ENCODE measurements at places on chromosomes 1 and 21.

GRCh38 chr1:17723684-17724083 lies 31.4 kb upstream of the ACTL8 start:
- no peak for DNase-seq

GRCh38 chr1:223010582-223011504 lies 132.2 kb downstream of the TLR5 start:
- DNase-seq = no peak

DNA sequence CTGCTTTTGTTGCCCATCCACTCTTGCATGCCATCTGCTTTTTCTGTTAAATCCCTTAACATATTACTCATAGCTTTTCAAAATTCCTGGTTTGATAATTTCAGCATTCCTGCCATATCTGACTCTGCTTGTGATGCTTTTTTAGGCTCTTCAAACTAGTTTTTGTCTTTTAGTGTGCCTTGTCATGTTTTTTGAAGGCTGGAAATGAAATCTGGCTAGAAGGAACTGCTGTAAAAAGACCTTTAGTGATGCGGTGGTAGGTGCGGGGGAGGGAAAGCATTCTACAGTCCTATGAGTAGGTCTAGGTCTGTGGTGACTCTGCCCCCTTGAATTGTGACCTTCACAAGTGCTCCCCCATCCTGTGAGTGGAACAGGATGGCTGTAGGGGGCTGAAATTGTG lies 15.0 kb upstream of the S100B start:
- DNase-seq = no peak

GRCh38 chr1:232974971-232975370 lies 24.6 kb downstream of the NTPCR start:
- no peak for DNase-seq

GRCh38 chr1:44621841-44622286 lies 52.4 kb downstream of the TMEM53 start:
- DNase-seq = no peak

GRCh38 chr1:208326033-208326432 lies 81.8 kb upstream of the PLXNA2 start:
- DNase-seq = no peak

DNA sequence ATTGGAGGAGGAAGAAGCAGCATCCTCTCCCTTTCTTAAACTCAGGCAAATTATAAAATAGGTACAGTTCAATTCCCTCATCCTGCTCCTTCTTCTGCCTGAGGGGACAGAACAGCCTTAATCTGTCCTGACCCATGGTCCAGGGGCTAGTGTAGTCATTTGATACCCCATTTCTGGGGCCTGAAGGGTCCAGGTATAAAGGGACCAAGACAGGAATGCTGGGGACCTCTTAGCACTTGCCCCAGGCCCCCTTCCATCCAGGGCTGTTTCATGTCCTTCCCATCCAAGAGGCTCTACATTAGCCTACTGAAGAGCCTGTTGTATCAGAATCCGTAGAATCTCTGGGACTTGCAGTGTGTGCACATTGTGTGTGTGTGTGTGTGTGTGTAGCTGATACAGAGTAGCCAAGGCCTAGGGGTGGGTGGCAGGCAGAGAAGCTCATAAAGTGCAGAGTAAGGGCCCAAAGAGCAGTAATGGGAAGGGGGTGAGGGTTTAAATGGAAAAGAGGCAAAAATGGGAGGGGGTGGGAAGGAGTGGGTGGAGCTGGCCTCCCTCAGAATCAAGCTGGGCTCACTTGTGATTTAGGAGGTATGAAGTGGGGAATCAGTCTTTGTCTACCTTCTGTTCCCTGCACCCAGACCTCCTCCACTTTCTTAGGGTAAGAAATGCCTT lies 32.4 kb downstream of the RUNX1 start:
- DNase-seq = no peak

DNA sequence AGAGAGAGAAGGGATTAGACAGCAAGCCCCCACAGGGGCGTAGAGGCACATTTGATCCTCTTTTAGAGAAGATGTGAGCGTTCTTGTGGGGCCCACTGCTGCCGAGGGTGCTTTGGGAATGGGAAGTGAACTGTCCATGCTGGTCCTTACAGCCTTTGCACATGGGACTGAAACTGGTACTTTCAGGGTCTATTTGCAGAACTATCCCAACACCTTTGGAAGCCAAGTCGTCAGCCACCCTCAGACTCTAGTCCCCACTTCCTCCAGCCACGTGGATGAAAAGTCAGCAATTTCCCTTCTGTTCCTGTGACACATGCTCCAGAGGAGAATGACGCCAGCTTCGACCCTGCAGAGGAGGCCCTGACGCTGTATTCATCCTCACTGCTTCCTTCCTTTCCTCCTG lies 2.6 kb upstream of the RAB7B start:
- DNase-seq = no peak

DNA sequence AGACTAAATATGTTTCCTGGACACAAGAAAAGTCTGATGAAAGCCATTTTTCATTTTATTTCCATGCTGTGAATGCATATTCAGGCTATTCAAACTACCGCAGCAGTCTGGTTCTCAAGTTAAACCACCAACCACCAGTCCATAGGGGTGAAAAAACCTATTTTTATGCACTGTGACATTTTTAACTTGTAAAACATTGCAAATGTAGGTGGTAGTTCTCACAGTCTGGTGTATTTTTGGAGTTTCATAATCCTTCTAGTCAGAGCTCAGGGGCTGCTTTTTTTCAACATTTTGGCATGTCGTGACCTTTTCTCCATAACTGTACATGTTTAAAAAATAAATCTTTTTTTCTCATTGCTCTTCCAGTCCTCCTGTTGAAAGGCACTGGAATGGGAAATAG lies 907.6 kb upstream of the ADGRL2 start:
- no peak for DNase-seq

GRCh38 chr1:236089046-236089773 lies 24.3 kb upstream of the NID1 start:
- no peak for DNase-seq
